ENCODE measurements at places on chromosomes 5 and 9. TPM values are rescaled to one million over a fixed set of nuclear protein-coding genes. Genes with fewer than 3 reads are reported as not detected.

DNA sequence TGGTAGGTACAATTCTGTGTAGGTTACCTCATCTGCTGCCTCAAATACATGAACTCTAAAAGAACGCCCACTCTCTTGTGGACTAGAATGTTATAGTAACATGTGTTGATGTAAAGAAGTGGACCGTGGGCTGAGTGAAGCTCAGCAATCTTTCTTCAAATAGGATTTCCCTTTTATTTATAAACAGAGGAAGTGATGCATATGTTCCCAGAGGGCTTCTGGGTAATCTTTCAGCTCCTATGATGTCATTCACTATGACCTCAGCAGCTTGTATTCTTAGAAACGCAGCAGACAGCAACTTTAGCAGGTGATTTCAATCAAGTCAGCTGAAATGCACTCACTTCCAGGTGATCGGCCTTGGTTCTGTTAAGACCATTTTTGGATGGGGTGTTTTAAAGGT lies 14.4 kb downstream of the F2RL2 start:
- DNase-seq, result peak; percentile 35

DNA sequence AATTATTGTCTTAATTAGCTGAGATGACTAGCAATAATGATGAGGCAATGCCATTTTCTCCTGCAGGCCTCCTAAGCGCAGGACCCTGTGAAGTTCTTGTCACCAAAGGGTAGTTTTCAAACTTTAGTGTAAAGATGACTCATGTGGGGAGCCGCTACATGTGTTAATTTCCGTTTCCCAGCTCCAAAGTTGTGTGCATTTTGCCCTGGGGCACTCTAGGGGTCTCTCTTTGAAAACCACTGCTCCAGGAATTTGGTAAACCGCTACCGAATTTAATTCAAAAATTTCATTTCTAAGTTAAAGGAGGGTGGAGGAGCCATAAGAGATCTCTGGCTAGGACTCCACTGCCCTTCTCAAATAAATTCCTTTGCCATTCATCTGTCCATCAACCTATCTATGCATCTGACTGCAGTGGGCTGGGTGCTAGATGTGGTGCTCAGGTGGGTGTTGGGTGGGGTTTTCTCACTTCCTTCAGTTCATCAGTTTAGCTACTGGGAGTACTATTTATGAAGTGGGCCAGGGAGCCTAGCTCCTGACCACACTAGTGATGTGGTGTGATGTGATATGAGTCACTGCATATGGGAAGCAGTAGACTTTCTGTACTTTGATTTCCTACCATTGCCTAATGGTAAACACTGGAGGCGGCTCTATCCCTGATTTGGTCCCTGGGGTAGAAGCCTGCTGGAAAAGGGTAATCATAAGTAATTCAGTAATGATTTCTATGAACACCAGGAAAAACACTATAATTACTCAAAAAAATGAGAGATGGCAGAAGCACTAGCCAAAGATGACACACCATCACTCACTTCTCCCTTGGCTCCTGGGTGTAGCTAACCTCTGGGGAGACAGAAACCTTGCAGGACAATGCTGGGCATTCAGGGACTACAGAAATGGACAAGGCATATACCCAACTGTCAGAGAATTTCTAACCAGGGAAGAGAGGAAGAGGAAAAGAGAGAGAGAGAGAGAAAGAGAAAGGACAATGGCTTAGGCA lies 4.0 kb upstream of the ZSWIM6 start:
- DNase-seq, result peak; percentile 84

- peak; percentile 29 for DNase-seq
Measured at GRCh38 chr5:38780945-38781344, 64.9 kb upstream of the OSMR start.

TMC1 gene
- 0.16 TPM for polyA plus RNA-seq
